ENCODE measurements at places on chromosomes 5 and 9.

GRCh38 chr5:57298985-57299491 is 125.2 kb downstream of the GPBP1 start:
- DNase-seq, result peak; percentile 73

DNA sequence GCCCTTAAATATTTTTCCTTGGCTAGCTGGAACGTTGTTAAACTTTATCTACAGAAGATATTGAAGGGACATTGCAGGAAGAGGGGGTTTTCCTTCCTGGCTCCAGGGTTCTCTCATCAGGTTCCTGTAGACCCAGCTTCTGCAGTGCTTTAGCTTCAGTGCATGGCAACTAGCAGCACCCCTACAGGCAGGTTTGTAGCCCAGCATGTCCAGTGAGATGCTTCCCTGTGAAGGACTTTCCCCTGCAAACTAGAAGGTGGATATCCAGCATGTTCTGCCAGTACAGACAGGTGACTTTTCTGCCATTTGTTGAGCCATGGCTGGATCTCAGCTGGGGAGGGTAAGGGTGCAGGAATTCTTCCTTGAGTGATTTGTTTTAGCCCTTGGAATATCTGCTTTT is 10.4 kb downstream of the CCL28 start:
- no peak for DNase-seq

DNA sequence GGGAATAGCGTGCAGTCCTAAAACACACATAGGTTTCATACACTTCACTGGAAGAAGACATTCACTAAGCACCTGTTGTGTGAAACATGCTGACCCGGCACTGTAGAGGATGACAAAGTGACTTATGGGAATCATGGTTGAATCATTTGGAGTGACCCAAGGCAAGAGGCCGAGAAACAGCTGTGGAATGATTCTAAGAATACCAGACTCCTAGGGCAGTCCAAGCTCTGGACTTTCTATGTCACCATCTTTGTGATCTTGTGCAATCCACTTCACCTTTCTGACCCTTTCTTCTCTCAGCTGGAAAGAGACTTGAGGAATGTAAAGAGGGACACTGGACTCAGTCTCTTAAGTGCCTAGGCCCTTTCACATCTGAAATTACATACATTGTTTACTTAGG is 13.1 kb downstream of the MSANTD3 start:
- DNase-seq, result no peak

GRCh38 chr5:68086857-68087256 is 128.7 kb upstream of the PIK3R1 start:
- DNase-seq, result peak; percentile 41

DNA sequence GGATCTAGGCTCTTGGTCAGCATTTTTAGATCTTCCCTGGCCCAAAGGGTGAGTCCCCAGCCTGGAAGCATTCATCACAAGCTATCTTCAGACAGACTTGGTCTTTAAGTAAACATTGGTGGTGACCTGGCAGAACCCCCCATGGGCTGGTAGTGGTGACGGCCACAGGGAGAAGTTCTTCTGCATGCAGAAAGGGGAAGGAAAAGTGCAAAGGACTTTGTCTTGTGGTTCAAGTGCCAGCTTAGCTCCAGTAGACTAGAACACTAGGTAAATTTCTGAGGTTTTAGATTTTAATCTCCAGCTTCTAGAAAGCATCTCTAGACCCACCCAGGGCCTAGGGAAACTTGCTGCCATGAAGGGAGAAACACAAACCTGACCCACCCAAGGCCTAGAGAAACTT is 584.0 kb downstream of the CHSY3 start:
- no peak for DNase-seq

DNA sequence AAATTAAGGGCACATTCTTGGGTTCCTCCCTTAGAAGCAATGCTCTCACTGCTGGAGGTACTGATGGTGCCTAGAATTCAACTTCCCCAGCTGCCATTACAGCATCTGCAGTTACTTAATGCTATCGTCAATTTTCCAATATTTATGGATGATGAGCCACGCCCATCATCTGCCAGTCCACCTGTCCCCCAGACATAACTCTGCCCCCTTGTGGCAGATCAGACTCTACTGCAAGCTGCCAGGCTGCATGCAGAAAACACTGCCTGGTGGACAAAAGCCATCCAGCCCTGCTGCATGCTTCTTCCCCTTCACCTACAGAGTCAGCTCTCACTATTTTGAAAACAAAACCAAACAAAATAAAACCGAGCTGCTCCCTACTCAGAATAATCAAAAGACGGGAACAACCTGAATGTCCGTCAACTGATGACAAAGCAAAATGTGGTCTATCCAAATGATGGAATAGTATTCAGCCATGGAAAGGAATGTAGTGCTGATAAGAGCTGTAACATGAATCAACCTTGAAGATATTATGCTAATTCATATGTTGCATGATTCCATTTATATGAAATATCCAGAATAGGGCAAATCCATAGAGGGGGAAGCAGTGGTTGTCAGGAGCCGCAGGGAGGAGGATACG is 66.4 kb downstream of the RETREG1 start:
- no peak for DNase-seq

GRCh38 chr9:76571288-76571687 is 112.3 kb downstream of the GCNT1 start:
- no peak for DNase-seq

DNA sequence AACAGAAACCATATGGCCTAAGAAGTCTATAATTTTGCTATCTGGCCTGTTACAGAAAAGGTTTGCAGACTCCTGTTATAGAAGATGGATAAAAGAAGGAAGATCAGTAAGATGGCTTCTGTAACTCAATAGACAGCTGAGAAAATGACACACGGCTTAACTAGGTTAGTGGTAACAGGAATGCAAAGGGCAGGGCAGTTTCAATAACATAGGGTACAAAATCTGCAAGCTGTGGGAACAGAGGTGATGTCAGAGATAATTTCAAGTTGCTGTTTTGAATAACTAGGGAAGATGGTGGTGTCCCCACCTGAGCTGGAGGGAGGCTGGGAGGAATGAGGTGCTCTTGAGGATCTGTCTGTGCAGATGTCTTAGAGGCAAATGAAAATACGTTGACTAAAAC is 106.5 kb downstream of the GLIS3 start:
- no peak for DNase-seq

GRCh38 chr5:20498926-20499325 is 510.9 kb upstream of the CDH18 start:
- DNase-seq, result no peak

DNA sequence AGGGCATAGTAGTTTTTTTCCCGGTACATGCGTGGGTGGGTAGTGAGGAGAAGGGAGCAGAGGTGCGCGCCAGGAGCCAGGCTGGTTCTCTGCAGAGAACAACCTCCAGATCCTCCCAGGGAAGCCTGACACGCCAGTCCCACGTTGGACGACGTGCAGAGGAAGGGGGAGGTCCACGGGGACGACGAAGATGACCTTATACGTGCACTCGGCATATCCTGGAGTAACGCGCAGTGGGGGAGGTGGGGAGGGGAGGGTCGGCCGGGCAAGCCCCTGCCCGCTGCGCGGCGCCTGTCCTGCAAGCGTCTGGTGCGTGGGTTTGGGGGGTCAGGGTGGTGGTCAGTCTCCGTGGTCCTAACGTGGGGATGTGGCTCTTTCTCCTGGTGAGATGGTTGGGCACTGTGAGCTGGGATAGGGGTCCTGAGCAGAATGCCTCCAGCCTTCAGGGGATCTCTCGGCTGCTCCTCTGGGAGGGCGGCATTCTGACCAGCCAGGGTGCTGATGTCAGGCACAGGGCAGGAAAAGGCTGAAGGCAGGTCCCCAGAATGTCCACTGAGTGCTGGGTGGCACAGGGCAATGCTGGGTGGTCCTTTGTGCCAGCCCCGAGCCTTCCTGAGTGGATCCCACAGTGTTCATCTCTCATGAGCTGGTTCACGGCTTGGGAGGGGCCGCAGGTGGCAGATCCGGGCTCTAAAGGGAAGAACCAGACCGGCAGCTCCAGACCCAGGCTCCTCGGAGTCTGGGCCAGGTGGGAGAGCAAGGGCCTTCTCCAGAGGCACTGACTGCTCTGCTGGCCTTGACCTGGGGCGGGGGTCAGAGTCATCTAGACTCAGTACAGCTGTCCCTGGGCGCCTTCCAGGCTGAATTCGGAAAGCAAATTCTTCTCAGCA is 10.5 kb upstream of the SCGB3A1 start:
- no peak for DNase-seq

- no peak for DNase-seq
Observed at GRCh38 chr5:137866541-137867388, 895 bp upstream of the MYOT start.

DNA sequence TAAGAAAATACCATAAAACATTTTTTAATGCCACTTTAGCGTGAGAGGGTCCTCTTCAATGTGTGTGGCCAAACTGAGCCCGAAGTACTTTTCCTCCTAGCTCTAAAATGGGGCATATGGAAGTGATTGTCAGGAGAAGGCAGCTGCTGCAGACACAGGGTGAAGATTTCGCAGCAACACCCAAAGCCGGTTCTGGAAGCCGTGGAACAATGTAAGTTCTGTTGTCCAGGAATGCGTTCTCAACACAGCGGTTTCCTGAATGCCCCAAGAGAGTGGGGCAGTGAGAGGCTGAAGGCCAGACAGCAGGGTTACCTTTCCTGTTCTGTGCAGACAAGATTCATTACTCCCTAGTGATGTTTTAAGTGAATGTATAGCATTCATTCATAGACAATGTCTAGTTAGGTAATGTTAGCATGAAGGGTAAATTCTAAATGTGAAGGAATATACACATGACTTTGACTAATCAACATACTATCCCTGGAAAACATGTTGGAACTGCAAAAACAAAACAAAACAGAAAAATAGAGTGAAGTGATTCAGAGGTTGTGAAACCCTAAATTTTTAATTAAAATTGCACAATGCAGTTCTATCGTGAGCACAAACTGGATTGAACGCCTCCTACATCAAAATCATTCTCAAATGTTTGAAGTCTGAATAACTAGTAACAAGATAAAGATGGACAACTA is 197.0 kb upstream of the SEMA6A start:
- no peak for DNase-seq

- DNase-seq, result no peak
Observed at GRCh38 chr9:101485924-101486692, 47.5 kb upstream of the RNF20 start.

DNA sequence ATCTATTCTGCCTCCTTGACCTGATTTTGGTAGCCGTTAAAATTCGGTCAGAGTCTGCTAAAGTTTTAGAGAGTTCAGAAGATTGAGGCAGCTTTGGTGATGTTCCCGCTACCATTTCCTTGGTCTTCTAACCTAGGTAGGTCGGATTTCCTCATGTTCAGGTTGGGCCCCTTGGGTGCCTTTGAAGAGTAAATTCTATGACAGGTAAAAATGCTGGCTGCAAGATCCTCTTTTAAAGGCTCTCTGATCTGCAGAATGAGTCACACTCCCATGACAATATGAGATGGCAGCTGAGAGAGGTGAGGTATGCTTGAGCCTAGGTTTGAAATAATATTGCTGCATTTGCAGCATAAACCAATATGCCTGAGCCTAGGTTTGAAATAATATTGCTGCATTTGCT is 198.9 kb downstream of the TSSK1B start:
- no peak for DNase-seq

DNA sequence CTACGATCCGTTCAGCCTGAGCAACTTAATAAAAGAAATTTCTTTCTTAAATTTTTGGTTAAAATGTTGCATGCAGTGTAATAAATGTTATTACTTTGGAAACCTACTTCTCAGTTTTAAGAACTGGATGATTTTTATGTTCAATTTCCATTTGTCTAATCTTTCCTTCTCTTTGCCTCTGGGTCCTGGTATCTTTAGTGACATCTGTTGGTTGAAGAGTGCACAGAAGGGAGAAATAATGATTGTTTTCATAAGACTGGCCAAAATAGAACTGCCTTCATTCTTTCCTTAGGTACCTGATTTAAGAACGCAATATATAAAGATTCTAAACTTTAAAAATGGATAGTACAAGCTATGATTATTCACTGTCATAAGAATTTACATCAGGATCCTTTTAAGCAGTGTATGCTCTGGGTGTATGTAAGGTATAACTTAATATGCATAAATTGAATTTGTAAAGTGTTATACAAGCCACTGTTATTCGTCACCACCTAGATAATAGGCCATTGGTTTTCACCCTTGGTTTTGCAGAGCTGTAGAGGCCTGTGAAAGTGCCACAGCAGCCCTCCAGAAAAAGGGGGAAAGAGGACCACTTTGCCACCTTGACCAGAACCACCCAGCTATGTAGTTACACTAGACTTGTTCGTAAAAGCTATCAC is 82.8 kb upstream of the TLX3 start:
- DNase-seq, result no peak

DNA sequence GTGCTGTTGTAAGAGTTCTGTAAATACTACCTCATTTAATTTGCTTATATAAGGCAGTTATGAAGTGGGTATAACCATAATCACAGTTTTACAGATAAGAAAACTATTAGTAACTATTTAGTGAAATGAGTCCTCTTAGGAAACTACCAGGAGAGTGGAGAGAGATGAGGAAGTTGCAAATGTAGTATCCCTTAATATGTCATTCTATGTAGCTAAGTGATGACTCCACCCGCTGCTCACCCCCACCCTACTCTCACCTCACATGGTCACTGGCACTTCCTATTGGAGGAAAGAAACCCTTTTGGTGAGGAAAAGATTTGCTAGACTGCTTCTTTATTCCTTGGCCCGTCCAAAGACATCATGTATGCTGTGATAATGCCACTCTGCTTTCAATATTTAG is 241.8 kb upstream of the SLC24A2 start:
- DNase-seq, result no peak

DNA sequence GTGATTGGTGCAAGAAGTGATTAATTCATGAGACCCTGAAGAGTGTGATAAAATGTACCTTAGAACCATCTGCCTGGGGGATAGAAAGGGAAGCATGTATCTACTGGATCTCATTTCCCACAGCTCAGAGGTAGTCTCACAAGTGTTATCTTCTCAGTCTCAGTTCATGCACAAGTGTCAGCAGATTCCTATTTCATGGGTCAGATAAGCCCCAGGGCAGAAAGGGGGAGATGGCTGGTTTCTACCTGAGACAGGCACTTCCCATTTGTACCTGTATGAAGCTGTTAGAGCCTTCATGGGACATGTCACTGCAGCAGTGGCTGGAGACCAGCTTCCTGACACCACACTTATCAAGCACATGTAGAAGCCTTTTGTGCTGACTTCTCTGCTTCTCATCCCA is 45.6 kb upstream of the SMIM15 start:
- no peak for DNase-seq

DNA sequence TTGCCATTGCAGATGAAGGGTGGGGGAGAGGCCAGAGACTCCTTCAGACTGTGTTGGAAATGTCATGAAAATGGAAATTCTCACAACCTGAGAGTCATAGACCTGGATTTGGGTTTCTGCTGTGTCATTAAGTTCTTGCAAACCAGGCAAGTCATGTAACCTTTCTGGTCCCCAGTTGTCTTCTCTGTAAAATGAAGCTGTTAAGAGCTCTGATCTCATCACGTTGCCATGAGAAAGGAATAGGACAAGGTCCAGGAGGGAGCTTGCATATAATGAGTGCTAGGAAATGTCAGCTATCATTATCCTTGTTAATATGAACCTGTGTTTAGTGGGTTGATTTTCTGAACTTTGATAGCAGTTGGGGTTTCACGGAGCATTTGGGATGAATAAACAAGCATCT is 59.1 kb downstream of the FGF1 start:
- no peak for DNase-seq

DNA sequence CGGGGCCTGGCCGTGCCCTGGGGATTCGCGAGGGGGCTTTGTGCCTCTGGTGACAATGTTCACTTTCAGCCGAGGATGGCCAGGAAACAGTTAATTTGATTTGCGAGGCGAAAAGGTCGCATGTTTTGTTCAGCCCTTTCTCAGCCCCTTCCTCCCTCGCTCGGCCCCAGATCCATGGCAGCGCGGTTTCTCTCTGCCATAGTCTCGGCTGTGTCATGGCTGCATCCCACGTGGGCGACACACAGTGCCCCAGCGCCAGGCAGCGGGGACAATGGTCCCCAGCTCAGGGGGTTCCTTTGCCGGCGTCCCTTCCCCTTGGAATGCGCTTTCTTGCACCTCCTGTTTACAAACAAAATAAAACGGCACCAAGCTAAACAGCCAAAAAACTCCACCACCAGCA is 370.3 kb upstream of the IRX2 start:
- no peak for DNase-seq
